ENCODE measurements at places on chromosomes 11 and 22.

GRCh38 chr11:100340466-100341319 is 346.4 kb upstream of the ARHGAP42 start:
- no peak for DNase-seq

DNA sequence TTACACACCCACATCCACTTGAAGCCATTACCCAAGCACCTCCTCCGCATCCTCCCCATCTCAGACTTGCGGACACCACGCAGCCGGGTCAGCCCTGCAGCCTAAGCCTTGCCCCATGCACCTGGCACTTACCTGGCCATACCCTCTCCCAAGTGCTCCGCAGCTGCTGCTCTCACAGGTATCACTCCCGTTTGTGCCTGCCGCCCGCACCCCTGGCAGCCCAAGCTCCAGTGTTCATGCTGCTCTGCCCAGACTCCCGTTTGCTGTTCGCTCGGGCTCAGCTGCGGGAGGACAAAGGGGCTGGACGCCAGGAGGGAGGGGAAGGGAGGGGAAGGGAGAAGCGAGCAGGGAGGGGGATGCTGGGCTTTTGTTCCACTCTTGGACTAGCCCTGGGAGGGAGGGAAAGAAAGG is at the start of gene KLHL35:
TSS of gene KLHL35 (minus strand) at position 293 of the 411 bp plus-strand sequence. CDS start 2,574 bp downstream, outside the sequence.
- DNase-seq: peak; percentile 20

DNA sequence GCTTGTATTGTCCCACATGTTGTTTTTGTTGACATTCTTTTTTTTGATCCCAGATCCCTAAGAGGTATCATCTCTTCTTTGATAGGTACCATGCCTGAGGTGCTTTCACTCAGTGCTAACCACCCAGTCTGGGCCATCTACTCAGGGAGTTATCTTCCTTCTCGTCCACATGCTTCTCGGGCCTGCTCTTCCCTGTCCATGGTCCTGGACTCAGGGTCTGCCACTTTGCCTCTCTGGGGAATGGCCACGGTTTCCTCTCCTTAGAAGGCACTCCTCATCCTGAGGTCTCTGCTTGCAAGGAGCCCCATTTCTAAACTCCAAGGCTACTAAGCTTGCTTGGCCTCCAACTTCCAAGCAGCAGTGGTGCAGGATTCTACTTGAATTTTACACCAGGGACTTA is 227.0 kb upstream of the NCAM1 start:
- DNase-seq: no peak

DNA sequence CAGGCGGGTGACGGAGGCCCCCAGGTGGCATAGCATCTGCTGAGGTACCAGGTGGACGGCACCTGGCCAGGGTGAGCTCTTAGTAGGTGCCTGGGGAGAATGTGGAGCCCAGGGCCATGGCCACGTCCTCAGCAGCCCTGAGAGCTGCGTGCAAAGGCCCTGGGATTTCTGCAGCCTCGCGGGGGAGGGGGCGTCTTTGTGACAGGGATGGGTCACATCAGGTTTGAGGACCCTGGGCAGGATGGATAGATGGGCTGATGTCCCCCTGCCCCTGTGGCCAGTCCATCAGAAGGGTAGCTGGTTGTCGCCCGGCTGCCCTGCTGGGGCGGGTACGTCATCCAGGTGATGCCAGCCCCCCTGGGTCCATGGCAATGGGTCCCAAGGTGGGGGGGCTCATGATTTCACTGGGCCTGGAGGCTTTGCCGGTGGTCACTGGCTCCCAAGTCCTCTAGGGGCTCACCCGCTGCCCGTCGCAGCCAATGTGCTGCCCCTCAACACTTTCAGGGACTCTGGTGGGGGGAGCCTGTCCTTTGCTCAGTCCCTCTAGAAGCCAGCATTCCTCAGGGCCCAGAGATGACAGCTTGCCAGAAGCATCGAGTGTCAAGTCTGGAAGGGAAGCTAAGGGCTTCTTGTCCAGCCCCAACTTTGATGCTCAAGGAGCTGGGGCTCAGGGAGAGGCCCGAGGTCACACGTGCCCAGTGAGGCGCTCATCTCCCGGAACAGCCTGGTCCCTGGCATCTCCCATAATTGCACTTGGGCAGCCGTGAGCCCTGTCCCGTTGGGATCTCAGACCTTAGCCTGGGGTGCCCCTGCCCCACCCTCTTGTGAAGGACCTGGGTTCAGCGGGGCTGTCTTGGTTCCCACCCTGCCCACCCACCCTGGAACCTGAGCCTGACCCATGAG is 777 bp downstream of the TBX10 start:
- no peak for DNase-seq

- DNase-seq: no peak
Observed at GRCh38 chr11:834371-835316, 1.9 kb downstream of the CD151 start.

GRCh38 chr11:91231226-91231625 is 993.4 kb upstream of the FAT3 start:
- no peak for DNase-seq

- DNase-seq: no peak
Observed at GRCh38 chr22:49715450-49715849, 112.2 kb downstream of the BRD1 start.

DNA sequence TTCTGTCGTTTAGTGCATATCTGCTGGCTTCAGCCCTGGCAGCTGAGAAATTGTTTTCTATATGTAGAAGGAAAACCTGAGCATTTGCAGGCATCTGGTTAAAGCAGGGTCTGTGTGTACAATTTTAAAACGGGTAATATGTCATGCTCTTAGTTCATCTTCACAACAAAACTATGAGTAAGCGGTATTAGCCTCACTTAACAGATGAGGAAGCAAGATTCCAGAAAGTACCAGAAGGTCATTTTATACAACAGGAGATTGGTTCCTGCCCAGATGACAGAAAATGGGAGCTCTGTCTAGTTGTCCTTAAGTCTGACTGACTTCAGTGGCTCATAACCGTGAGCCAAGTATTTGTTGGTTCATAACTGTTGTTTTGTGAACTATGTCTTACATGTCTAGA is 1.1 kb downstream of the TIMM10B start:
- DNase-seq: no peak

DNA sequence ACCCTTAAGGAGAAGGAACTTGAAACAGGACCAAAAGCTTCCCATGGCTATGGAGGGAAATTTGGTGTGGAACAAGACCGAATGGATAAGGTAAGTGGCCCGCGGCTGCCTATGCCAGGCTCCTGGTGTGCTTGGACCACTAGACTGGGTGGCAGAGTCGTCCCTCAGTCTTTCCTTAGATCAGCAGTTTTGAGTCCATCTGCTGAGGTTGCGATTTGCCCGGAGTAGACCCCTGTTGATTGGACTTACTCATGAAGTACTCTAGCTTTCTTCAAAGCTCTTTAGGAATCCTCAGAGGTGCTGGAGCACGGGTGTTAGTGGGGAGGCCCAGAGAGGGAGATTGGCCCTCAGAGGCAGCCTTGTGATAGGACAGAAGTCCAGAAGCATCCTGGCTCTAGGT is 11.5 kb downstream of the CTTN start:
- DNase-seq: no peak

DNA sequence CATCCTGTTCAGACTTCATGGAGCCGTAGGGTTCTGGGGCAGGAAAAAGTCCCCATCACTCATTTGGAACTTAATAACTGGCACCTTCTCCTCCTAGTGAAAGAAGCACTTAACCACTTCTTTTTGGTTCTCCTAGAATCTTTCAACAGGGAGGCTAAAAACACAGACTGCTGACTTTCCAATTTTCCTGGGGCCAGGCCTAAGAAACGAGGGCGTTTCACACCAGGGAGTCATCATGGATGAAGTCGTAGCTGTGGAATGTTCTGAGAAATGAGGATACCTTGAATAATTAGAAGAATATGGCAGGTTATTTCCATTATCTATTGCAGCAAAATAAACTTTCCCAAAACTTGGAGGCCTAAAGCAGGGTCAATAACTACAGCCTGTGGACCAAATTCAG is 26.0 kb upstream of the API5 start:
- DNase-seq: no peak

DNA sequence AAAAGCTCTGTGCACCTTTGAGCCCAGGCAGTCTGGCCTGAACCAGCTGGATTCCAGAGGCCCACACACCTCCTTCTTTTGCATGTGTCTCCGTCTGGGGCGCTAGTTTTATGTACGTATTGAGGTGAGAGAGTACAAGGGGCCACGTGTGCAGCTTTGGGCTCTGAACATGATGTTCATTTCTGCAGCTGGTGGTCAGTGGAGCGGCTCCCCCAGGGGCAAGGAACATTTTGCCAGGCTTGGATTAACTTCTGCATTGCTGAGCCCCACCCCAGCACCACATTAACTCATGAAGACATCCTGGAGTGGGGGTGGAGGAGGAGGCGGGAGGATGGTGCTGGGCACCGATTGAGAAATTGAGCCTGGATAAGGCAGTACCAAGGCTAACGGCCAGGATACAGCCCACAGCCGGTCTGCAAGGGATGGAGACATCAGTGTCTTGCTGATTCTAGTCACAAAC is 13.8 kb downstream of the USP2 start:
- DNase-seq: no peak

DNA sequence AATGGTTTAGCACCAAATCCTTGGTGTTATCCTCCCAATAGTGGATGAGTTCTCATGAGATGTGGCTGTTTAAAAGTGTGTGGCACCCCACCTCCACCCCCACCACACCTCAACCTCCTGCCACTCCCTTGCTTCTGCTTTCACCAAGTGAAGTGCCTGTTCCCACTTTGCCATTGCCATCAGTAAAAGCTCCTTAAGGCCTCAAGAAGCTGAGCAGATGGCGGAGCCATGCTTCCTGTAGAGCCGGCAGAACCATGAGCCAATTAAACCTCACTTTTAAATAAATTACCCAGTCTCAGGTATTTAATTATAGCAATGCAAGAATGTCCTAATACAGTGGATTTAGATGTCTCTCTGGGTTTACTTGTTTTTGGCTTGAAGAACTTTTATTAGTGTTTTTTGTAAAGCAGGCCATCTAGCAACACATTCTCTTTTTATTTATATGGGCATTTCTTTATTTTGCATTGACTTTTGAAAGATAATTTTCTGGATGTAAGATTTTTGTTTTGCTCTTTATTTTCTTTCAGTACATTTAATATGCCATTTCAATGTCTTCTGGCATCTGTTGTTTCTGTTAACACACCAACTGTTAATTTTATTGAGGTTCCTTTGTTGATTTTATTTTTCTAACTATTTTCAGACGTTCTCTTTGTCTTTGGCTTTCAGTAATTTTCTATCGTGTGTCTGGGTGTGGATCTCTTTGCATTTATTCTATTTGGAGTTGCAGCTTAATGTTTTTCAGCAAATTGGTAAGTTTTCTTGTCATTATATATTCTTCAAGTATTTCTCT is 724.5 kb upstream of the CNTN5 start:
- no peak for DNase-seq

GRCh38 chr11:73466643-73467042 is 90.4 kb downstream of the RELT start:
- DNase-seq: no peak

DNA sequence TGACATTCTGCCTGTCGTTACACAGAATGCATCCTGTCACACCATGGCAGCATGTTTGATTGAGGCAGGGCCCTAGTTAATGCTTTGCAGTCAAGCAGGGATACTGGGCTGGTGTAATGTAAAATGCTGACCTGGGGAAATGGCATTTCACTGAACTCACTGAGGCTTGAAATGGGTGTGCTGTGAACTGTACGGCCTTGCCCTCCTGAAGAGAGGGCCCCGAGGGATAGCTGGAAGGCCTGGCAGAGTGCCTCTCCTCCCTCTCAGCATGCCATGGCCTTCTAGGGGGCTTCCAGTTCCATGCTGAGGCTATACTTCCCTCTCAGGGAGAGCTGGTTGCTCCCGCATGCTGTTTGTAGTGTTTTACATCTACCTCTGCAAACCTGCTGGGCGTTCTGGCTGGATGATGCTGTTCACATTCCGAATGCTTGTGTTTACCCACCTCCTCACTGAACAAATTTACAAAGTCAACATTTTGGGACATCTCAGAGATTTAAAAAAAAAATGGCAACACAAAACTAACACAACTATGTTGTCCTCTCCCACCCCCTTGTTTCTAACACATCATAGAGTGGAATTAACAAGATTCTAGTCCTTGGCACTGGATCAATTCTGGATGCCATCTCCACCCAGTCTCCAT is 416.7 kb upstream of the CADM1 start:
- DNase-seq: no peak

DNA sequence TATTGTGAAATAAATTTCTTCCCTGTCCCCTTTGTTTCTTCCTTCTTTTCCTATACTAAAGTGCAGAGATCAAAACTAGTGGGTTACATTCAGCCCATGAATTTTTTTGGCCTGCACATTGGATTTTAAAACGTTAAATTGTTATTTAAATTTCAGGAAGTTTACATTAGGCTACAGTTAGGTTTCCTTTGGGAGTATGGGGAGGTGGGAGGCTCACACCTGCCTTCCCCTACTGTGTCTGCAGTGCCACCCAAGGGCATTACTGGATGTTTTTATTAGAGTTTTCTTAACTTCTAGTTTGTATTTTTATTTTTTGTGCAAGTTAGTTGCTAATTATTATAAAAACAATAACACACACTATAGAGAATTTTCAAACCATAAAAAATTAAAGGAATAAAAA is 51.7 kb downstream of the CYB5R2 start:
- no peak for DNase-seq

DNA sequence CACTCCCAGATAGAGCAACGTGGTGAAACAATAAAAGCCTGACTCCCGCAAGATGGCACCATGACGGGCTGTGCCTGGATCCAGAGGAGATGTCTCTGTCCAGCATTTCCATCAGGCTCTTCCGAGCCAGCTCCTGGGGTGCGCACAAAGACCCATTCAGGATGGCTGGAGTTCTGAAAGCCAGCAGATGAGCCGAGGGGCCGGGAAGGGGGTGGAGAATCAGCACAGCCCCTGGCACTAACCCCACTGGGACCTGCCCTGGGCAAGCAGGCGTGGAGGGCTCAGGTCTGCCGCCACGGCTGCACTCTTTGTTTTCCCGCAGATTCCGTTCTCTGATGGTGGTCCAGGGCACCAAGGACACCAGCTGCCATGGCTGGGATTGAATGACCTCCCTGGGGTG is 97.2 kb upstream of the BLID start:
- DNase-seq: peak; percentile 57

GRCh38 chr22:25919452-25919851 is 177.5 kb downstream of the MYO18B start:
- DNase-seq: no peak

DNA sequence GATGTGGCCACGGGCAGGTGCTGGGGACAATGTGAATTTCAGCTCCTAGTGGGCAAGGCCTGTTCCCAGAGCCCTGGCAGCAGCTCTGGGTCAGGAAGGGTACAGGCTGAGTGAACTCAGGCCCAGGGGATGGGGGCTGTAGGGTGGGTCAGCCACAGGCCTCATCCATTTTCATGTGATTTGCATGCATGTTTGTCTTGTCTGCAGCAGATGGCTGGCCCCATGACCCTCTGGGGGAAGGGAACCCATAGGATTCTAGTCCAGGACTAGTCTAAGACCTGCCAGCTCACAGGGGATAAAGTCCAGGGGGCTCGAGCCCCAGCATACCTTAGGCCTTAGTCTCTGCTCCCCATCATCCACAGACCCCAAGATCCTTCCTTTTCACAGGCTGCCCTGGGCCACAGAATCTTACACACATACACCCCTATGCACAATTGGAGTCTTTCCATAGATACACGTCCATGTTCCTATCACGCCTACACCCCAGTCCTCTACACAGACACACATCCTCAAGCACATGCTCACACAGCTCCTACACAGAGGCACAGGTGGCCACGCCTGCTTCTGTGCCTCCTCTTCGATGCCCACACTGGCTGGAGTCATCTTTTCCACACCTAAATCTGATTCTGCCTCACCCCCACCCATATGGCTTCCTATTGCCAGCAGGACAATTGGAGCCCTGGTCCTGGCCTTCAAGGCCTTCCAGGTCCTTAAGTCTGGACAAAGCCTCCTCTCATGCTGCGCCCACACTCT is 25.7 kb downstream of the PDE2A start:
- DNase-seq: no peak

- no peak for DNase-seq
Observed at GRCh38 chr11:119729951-119730613, 1.1 kb upstream of the NECTIN1 start.

Measured in amygdala (tissue), 56 donors.